D721Med (cell line): ENCODE measurements at places on chromosomes 11 and 22.
A peak's percentile ranks its signal among the peaks of the same experiment; 100 is the strongest.

DNA sequence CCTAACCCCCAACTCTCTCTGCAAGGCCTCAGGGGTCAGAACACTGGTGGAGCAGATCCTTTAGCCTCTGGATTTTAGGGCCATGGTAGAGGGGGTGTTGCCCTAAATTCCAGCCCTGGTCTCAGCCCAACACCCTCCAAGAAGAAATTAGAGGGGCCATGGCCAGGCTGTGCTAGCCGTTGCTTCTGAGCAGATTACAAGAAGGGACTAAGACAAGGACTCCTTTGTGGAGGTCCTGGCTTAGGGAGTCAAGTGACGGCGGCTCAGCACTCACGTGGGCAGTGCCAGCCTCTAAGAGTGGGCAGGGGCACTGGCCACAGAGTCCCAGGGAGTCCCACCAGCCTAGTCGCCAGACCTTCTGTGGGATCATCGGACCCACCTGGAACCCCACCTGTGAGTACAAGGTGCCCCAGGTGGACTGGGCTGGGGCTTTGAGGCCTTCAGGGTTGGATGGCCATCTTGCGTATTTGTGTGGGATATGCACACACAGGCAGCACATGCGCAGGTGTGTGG is at the start of gene BEST1:
TSS of gene BEST1 (plus strand) at position 317 of the 513 bp plus-strand sequence. CDS start 1,456 bp downstream, outside the sequence.
- DNase-seq, result no peak

- DNase-seq, result no peak
Observed at GRCh38 chr11:28547321-28547741, 439.1 kb downstream of the METTL15 start.

GRCh38 chr11:117528097-117528721 is 200.6 kb downstream of the CEP164 start:
- no peak for DNase-seq

DNA sequence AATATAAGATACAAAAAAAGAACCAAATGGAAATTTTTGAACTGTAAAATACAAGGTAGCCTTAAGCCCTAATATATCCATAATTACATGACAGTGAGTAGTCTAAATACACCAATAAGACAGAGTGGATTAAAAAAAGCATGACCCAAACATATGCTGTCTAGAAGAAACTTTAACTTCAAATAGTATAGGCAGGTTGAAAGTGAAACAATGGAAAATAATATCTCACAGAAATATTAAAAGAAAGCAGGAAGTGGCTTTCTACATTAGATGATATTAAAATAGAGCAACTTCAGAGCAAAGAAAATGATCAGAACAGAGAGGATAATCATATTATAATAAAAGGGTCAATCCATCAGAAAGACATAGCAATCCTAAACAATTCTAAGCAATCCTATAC is 21.8 kb downstream of the DCUN1D5 start:
- no peak for DNase-seq

GRCh38 chr11:109984634-109985289 is 108.4 kb upstream of the ZC3H12C start:
- DNase-seq, result no peak

- no peak for DNase-seq
Observed at GRCh38 chr11:37411289-37411688, 813.3 kb upstream of the RAG2 start.

GRCh38 chr11:11351042-11351586 is 1.9 kb downstream of the CSNK2A3 start:
- no peak for DNase-seq

DNA sequence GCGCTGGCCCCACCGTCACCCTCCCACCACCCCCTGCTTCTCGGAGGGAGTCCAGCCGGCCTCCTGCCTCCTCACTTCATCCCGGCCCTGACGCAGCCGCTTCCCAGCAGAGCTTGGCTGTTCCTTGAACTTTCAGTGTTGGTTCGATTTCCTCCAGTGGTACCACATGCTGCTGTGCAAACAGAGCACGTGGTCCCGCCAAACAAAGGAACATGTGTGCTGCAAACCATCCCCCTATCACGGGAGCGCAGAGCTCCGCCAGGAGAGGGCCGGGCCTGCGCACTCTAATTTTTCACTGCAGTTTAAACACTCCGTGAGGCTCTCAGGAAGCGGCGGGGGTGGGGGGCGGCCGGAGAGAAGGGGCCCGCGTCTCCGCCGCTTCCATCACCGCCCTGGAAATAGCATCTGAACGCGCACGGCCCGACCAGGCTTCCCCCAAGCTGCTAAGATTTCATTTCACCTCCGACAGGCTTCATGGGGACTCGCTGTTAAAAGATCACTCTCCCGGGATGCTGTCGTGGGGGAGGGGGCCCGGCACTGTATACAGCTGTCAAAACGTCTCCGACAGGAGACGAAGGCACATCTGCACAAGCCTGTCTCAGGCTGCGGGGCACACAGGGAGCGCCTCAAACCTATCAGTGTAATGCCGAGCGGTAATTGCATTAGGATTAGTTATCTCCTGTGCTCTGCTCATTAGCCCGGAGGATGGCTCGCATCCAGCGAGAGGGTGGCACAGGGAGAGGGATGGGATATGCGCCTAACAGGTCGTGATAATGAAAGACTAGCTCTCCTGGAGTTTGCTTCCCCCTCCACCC is 269.9 kb upstream of the SORL1-AS1 start:
- peak; percentile 28 for DNase-seq

DNA sequence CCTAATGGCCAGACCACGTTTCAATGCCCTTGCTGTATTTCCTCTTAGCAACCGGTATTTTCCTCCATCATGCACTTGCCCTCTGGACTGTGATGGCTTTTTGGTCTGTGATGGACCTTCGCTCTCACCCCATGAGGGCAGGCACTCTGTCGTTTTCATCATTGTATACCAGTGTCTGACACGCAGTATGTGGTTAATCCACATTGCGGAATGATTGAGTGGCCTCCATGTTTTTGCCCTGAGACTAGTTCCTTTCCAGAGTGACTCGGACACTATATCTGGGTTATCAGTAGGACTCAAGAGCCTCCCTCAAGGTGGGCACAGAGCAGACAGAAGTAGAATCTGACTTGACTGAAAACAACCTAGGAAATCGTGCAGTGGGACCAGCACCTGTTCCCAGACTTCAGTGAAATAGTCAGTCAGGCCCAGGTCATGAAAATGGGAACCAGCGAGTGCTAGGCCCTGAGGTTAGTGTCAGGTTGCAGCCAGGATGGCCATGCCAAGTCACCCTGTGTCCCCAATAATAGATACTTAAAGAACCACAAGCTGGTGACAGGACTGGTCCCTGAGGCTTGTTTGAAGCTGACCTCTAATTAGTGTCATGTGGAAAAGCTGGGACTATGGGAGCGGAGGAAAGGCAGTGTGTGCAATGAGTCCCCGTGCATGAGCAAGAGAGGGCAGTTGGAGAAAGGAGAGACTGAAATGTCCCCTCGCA is 464.7 kb downstream of the INSC start:
- DNase-seq, result no peak

- no peak for DNase-seq
Observed at GRCh38 chr22:22840780-22841179, 46.8 kb upstream of the IGLL5 start.

DNA sequence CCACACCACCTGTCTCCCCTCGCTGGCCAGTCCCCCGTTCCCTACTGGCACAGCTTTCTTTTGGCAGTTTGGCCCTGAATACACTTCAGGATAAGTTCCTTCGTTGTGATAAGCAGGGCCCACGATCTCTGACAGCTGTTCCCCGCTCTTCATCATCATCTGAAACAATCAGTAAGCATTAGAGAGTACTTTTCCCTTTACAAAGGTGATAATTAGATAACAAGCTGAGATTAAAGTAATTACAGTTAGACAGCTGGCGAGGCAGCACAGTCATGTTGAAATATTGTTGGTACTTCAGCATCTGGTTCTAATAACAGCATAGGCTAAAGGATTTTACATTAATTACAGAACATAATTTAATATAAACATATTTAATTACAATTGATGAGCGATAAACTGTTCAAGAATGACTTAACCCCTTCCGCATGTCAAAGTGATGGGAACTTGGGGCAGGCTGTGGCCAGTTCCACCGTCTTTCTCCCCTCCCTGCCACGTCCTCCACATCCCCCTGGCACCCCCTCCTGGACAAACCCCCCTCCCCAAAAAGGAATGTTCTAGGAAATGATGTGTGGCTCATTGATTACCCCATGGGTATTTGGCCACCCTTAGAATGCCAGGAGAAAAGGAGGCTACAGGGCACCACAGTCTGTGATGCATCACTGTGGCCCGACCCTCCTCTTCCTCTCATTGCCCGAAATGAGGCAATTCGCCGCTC is 134.9 kb downstream of the RCN1 start:
- peak; percentile 51 for DNase-seq

DNA sequence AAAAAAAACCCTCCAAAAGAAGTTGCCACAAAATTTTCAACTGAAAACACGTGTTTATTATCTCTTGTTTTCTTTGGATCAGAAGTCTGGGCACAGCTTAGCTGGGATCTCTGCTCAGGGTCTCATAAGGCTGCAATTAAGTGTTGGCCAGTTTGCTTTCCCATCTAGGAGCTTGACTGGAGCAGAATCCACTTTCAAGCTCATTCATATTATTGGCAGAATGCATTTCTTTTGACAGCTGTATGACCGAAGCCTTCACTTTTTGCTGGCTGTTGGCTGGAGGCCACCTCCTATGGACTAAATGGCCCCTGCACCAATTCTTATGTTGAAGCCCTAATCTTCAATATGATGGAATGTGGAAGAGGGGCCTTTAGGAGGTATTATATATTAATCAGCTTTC is 139.6 kb downstream of the DDX10 start:
- no peak for DNase-seq

- no peak for DNase-seq
Observed at GRCh38 chr22:34395370-34395769, 475.1 kb upstream of the LARGE1 start.

GRCh38 chr11:117690484-117691217 is 106.4 kb downstream of the DSCAML1 start:
- no peak for DNase-seq

DNA sequence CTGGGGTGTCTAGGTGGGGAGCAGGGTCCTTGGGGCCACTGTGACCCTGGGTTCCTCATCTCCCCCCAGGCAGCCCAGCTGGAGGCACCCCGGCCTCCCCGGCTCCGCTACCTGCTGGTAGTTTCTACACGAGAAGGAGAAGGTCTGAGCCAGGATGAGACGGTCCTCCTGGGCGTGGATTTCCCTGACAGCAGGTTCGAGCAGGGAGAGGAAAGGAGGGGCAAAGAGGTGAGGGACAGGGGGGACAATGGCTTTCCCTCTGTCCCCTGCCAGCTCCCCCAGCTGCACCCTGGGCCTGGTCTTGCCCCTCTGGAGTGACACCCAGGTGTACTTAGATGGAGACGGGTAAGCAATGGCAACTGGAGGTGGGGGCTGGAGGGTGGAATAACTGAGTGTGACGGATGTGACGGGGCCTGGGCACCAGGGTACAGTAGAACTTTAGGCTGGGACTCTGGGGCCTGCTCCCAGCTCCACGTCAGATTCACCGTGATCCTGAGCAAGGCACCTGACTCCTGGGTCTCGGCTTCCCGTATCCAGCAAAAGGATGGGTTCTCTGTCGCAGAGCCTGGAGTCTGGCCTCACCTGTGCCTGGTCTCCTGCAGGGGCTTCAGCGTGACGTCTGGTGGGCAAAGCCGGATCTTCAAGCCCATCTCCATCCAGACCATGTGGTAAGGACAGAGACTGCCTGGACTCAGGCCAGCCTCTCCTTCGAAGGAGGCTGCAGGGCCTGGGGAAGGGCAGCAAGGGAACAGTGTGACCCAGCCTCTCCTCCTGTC is 3.6 kb downstream of the SSH3 start:
- no peak for DNase-seq

GRCh38 chr11:12118949-12119348 is 8.6 kb downstream of the MICAL2 start:
- DNase-seq, result no peak

DNA sequence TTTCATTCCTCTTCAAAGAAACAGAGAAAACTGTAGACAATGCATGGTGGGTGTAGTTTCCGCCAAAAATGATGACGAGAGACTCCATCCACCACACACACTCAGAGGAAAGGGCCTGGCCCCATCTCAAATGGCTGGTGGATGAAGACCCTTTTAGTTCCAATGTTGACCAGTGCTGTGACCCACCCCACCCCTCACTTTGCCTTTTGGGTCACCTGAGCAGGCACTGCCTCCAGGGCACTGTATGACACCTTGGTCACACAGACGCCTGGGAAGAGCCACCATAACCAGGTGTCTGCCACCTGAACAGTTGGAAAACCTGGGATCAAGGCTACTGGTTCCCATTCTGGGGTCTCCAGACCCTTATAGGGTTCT is 121.3 kb downstream of the MPPED1 start:
- DNase-seq, result no peak

DNA sequence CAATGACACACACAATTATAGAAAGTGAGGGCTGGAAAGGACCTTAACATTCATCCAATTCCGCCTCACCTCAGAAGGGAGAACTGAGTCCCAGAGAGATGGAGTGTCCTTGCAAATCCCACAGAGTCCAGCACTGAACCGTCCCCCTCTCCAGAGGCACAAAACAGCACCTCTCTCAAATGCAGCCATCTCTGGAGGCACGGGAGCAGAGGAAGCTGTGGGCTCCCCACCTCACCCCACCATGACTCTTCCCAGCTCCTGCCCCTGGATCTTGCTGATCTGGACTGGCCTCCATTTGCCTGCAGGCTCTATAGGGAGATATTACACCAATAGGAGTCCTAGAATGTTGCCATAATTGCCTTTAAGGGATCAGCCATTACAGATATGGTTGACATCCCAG is 1.4 kb upstream of the DRD2 start:
- DNase-seq, result no peak
